ENCODE measurements at places on chromosomes 1 and 21. TPM values are rescaled to one million over a fixed set of nuclear protein-coding genes. Genes with fewer than 3 reads are reported as not detected.

KCNK1 gene
- total RNA-seq = 1.1 TPM

CLDN8 gene
- not detected for total RNA-seq

SLC35F3 gene
- total RNA-seq = 6.9 TPM

ELK4 gene
- 83.3 TPM for total RNA-seq

RGS16 gene
- total RNA-seq = 59.9 TPM

FCMR gene
- total RNA-seq = 75.6 TPM

KCNT2 gene
- total RNA-seq = not detected

FAM43B gene
- total RNA-seq = not detected

LCE1A gene
- total RNA-seq = not detected

RAB13 gene
- total RNA-seq = 9.0 TPM

HYI gene
- 5.7 TPM for total RNA-seq

SLC5A9 gene
- not detected for total RNA-seq

ACBD3 gene
- total RNA-seq = 20.4 TPM

PLEKHN1 gene
- 2.7 TPM for total RNA-seq

S100A3 gene
- not detected for total RNA-seq

RO60 gene
- total RNA-seq = 74.6 TPM

PRAMEF4 gene
- not detected for total RNA-seq

SDC3 gene
- 0.44 TPM for total RNA-seq

FPGT gene
- total RNA-seq = 15.3 TPM

FUBP1 gene
- 215 TPM for total RNA-seq

UTS2 gene
- not detected for total RNA-seq

DYNLT4 gene
- 0.31 TPM for total RNA-seq

SLC25A44 gene
- 30.8 TPM for total RNA-seq

MATN1 gene
- 0.59 TPM for total RNA-seq
